ENCODE measurements at places on chromosomes 3 and 15.

- DNase-seq: no peak
These were observed 5.3 kb downstream of the EIF5A2 start for GRCh38 chr3:170903123-170903522.

DNA sequence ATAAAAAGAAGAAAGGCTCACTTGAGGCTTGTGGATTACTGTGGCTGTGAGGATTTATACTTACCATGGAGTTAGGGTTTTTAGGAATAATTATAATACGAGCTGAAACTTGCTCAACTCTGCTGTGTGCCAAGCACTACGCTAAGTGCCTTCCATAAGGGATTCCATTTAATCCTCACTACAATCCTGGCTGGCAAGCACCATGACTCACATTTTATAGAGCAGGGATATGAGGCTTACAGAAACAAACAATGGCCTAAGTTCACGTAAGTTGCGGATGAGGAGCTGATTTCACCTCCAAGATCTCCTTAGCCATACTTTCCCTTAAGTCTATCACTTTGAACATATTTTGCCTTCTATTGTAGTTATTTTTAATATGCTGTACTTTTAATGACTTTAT, 43.9 kb upstream of the ARL8B start:
- DNase-seq: no peak

GRCh38 chr3:55487381-55488241, 505 bp upstream of the WNT5A start:
- no peak for DNase-seq

DNA sequence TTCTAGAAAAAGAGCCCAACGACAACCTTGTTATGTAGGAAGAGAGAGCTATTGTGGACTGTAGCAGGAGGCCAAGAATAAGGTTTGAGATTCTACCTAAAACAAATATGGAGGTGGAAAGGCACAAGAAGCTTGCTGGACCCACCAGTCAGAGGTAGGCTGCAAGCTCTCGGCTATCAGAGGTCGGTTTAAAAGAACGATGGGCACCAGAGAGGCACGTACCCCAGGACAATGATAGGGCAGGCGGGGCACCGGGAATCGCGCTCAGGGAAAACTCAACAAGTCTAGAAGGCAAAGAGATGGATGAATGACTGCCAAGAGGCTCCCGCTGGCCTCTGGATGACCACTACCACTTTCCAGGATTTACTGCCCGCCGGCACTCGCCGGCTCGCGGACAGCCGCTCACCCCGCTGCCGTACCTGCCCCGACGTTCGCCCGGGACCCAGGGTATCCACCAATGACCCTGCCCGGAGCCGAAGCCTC, 1.1 kb downstream of the HDGFL3 start:
- DNase-seq: no peak

- no peak for DNase-seq
These were observed 70.1 kb downstream of the KLF15 start for GRCh38 chr3:126287171-126287535.

All from stimulated activated CD8-positive, alpha-beta memory T cell treated with anti-CD3 and anti-CD28 coated beads, Interleukin-12 subunit alpha, Interleukin-12 subunit beta, amount 100 ng/mL, for 1 hour (primary cell).